ENCODE measurements at places on chromosomes 16 and 17.
A peak's percentile ranks its signal among the peaks of the same experiment; 100 is the strongest.

GRCh38 chr16:10218490-10219206 lies 36.4 kb upstream of the GRIN2A start:
- DNase-seq, result no peak

DNA sequence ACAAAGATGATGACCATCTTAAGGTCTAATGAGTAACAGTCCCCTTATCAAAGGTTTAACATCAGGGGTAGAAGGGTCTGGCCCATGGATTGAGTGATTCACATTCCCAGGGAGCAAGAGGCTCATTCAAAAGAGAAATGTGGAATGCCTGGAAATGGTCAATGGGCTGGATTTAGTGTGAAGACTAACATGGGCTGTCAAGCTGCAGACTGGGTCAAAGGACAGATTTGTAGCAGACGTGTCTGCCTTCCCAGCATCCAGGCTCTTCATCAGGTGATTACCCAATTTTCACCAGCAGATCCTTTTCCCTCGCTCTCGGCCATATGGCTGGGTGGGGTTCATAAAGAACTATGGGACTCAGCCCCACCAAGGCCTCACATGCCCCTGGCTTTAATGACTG lies 26.8 kb downstream of the DCUN1D3 start:
- DNase-seq, result no peak

GRCh38 chr17:82118168-82118814 lies 20.3 kb upstream of the FASN start:
- DNase-seq, result no peak

DNA sequence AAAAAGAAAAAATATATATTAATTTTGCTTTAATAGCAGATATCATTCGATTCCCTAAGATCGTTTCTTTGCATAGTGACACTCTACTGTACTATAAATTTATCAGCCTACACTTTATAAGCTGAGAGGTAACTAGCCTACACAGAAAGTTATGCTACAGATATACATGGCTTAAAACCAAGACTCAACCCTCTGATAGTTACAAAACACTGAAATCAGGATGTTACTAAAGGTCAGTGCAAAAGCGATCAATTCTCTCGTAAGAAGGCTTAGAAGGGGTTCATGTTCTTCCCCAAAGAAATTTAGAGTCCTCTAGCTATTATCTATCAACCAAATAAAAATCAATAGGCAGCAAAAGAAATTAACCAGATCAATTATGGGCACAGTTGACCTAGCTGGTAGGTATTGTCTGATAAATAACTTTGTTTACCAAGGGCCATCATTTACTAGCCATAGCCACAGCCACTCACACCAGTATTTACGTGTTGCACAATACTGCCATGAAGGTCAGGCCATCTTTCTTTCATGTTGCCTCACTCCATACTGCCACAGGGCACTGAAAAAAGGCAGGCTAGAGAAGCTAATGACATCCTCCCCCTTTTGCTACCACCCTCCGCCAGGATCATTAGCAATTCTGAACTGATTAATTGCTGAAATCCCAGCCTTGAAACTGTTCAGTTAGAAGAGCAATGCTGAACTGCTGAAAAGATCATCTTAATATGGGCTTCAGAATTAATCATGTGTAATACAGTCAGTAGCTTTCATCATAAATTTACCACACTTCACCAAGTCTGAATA lies 43.7 kb downstream of the RND2 start:
- DNase-seq, result no peak

DNA sequence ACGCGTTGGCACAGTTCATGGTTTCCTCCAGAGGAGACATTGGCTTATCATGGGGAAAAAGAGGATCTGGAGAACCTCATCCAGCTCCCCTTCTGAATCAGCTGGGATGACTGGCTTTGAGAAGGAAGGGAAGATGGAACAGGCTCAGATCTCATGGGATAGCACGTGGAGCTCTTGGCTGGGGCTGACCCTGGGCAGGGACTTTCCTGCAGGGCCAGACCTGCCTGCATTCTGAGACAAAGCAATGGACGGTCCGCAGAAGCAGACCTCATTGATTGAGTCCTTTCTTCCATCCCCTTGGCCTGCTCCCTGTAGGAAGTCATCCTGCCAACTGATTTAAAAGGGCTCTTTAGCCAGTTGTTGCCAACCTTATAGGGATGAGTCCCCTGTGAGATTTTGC lies 26.2 kb downstream of the PLCD3 start:
- DNase-seq, result no peak

DNA sequence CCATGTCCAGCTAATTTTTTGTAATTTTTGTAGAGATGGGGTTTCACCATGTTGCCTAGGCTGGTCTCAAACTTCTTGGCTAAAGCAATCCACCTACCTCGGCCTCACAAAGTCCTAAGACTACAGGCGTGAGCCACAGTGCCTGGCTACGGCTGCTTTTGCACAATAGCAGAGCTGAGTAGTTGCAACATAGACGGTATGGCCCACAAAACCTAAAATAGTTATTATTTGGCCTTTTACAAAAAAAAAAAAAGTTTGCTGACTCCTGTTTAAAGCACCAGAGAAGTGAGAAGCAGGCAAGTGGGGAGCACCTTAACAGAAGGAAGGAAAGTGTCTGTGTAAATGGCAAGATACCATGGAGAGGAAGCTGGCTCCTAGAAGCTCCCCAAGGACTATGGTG lies 5.3 kb upstream of the HSF5 start:
- DNase-seq, result no peak

- no peak for DNase-seq
Measured at GRCh38 chr16:19488213-19488640, 33.7 kb downstream of the GDE1 start.

- DNase-seq, result no peak
Measured at GRCh38 chr17:48494335-48494734, 36.5 kb downstream of the HOXB1 start.

DNA sequence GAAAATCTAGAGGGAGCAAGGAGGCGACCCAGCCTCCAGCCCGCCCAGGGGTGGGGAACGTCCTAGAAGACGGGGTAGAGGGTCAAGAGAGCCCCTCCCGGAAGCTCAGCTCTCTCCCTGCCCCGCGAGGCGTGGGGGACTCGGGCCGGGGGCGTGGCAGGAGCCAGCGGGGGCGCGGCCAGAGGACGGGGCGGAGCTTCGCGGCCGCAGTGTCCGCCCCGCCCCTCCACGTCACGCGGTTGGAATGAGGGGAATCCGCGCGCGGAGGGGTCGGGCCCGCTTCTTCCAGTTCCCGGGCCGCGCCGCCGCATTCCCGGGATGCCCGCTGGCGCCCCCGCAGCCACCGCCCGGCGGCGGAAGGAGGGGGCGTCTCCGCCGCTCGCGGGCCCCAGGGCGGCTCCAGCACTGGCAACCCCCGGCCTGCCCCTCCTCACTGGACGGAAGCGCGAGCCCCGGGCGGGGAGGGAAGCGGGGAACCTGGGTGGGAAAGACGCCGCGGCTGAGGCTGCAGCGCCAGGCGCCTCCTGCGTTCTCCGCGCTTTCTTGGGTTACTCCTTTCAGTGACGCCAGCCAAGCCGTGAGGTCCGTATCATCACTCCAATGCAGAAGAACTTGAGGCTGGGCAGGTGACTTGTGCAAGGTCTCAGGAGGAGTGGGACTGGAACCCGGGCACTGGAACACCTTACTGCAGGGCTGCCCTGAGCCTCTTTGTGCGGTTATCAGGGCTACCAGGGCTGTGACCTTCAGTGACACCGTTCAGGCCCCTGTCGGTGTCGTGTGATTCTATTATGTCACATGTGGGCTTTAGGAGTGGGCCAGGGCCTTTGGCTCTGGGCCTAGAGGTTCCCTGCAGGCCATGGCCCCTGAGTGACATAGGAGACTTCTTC lies 4.3 kb downstream of the MYO1C start:
- peak; percentile 44 for DNase-seq

DNA sequence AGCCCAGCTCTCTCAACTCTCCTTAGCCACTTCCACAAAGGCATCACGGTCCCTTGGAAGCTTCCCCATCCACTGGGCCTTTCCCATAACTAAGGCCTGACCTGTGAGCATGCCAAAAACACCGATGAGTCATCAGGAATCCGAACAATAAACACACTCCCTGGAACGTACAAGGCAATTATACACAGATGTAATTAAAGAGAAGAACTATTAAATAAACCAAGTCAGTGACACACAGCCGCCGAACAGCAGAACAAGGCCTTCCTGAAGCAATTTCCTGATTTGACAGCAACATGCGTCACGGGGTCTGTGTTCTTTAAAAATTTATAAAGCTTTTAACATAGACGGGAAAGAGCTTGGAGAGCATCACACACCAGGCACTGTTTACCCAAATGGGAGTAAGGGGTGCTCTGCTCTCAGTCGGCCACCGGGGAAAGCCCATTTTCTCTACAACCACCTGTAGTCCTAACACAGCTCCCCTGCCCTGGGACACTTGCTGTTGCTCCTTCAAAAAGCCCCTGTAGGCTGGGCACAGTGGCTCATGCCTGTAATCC lies 29.4 kb downstream of the COG7 start:
- no peak for DNase-seq

GRCh38 chr17:7987112-7987893 lies 15.1 kb upstream of the GUCY2D start:
- DNase-seq, result no peak

DNA sequence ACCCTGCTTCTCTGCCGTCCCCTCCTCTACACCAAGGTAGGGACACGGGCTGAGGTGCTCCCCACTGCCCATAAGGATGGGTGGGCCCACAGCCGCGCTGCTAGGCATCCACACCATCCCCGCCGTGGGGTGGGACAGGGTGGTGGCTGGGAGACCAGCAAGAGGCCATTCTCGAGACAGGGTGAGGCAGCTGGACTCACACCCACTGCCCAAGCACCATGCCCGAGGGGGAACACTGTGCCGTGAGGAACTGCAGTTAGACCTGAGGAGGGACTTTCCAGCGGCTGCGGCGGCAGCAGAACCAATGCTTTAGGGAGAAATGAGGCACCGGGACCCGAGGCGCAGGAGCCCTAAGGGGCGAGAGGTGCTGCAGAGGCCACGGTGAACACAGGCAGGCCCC lies 13.3 kb downstream of the PKD1 start:
- no peak for DNase-seq

- DNase-seq, result no peak
Measured at GRCh38 chr16:75861311-75862097, 135.2 kb upstream of the CPHXL start.

GRCh38 chr16:17211797-17212196 lies 259.0 kb downstream of the XYLT1 start:
- DNase-seq, result no peak

GRCh38 chr16:77271532-77272426 lies 72.6 kb downstream of the SYCE1L start:
- no peak for DNase-seq
